ENCODE measurements at places on chromosomes 5 and 9.

DNA sequence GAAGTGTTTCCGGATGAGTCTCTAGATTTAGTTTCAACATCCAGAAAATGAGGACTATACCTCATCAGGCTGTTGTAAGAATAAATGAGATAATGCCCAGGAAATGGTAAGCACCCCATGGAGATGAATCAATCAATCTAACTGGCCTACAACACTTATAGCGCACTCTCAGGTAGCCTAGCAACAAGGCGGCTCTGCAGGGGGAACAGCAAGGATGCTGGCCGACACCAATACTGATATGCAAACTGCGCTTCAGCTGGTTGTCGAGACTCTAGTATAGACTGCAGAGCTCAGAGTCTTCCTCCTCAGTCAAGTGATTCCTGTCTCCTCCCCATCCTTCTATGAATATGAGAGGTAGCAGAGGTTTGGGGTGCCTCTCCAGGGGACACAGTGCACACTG, 218.8 kb upstream of the WWC1 start:
- no peak for DNase-seq

DNA sequence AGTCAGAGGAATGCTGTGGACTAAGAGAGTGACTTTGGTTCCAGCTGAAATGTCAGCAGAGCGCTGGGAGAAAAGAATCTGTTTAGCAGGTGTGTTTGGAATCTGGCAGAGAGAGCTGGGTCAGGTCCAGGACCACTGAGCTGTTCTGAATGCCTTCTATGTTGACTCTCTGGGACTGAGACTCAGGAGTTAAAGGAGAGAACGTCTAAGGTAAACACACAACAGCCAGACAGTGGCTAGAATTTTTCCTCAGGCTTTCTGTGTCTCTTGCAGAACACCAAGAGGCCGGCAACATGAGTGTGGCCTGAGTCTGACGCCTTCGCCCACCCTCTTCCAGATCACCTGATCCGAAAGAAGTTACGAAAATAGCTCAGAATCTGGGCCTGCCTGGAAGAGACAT, 107.2 kb upstream of the ZNF462 start:
- no peak for DNase-seq

DNA sequence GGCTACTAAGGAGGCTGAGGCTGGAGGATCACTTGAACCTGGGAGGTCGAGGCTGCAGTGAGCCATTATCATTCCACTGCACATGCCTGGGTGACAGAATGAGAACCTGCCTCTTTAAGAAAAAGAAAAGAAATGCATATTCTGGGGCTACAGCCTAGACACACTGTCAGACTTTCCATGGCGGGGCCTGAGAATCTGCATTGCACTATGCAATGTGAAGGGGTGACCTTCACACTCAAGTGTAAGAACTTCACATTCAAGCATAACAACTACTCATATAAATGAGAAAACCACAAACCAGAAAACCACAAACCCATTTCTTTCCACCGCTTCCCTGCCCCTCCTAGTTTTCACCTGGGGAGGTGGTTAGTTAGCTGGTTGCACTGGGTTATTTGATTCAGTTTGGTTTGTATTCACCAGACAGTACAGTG, 18.0 kb upstream of the FBP2 start:
- no peak for DNase-seq

DNA sequence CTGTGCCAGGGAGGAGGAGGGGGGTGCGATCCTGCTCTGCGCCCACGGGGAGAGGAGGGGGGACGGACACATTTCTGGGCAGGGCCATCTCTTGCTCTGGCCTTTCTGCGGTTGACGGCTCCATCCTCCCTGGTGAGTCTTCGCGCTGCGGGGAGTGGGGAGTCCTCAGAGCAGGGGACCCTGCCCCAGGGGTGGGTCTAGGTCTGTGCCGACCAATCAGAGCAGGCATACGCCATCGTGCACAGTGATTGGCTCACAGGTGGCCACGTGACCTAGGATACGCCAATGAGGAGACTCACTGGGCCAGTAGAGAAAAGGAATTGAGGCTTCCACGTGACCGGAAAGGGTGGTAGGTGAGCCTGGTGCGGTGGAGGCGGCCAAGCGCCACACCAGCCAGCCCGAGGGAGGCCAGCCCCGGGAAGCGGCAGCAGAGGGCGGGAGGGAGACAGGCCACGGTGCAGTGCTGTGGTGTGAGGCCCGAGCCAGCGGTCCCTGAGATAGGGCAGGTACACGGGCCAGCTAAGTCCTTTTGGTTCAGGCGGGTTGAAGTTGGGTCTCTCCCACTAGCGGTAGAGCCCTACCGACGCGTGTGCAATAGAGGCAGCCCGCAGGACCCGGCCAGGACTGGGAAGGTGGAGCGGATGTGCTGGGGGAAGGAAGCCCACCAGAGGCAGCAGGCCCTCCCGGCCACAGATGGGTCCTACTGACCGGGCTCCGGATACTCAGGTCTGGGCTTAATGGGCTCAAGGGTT, 65.2 kb upstream of the RNF130 start:
- peak; percentile 9 for DNase-seq

- DNase-seq = no peak
Observed at GRCh38 chr5:142969186-142969585, 199.0 kb downstream of the ARHGAP26 start.

- DNase-seq = no peak
Observed at GRCh38 chr9:136665704-136666371, 3.1 kb downstream of the EGFL7 start.

DNA sequence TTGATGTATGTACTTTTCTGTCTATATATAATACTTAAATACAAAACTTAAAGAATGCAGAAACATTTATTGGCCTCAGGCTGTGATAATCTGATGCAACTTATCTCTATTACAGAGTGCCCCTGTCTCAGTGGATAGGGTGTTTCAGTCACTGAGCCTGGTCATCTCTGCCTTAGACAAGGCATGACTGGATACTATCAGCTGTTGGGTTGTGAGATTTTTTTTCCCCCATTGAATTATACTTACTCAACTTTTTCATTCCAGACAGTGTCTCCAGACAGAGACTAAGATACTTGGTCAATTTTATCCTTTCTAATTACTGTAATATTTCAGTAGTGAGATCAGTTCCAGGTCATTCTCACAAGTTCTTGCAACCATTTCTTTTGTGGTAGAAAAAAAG, 26.7 kb downstream of the XRCC4 start:
- no peak for DNase-seq

- no peak for DNase-seq
Observed at GRCh38 chr9:116713271-116713670, 26.2 kb downstream of the TRIM32 start.

GRCh38 chr5:138962614-138963370, 87.7 kb upstream of the LRRTM2 start:
- DNase-seq = no peak

- DNase-seq = no peak
Observed at GRCh38 chr5:137414112-137414755, 84.9 kb downstream of the SPOCK1 start.

DNA sequence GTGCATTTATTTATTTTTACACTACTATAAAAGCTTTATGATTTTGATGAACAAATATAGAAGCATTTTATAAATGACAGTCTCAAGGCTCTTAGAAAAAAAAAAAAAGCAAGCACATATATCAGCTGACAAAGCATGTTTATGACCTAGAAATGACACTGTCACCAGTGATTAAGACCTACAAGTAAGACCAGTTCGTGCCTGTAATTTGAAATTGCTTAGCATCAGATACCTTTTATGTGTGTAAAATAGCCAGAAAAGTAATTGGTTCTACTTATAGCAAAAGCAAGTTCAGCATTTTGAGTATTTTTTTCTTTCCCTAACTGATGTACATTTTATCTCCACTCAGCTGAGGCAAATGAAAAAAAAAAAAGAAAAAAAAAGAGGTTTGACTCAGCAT, 808.4 kb downstream of the CDH18 start:
- DNase-seq = no peak

DNA sequence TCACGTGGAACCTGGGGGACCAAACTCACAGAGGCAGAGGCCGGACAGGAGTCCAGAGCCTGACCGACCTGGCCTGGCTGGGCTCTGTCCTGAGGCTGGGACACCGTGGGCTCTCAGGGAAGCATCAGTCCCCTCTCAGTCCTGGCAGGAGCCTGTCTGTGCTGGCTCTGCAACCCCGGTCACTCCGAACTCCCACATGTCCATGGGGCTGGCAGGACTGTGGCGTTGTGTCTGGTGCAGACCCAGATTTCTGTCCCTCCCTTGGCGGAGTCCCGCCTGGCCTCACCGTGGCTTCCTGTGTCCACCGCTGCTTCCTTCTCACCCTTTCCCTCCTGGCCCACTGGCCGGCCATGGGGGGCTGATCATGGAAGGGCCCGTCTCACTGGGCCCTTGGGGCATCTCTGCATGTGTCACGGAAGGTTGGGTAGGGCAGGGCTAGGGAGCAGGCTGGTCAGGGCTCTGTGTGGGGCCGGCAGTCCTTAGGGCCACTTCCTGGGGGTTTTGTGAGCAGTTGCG, 68.8 kb downstream of the RXRA start:
- no peak for DNase-seq

DNA sequence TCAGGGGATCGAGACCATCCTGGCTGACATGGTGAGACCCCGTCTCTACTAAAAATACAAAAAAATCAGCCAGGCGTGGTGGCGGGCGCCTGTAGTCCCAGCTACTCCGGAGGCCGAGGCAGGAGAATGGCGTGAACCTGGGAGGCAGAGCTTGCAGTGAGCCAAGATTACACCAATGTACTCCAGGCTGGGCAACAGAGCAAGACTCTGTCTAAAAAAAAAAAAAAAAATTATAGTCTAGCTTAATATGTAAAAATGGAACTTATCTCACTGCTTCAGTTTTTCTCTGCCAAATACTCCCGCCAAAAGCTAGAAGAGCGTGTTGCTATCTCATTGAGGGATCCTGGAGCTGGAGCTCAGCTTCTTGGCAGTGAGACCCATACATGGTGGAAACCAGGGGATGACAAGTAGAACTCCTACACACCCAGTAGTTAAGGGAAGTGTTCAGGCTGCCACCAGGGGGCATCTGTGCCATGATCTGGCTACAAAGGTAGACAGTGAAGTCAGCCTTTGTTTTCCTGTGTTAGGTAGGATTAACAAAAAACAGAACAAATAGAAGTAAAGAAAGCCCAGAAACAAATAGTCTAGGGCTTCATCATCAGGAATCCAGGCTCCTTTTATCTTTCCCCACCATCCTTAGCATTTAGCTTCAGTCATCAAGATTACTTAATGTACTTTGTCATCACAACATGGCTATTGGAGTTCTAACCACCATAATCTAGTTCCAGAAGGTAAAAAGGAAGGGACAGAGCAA, 33.6 kb upstream of the GLIPR2 start:
- DNase-seq = peak; percentile 88

- no peak for DNase-seq
Observed at GRCh38 chr5:78103232-78103918, 191.1 kb downstream of the AP3B1 start.

- DNase-seq = no peak
Observed at GRCh38 chr5:72013766-72014624, 93.3 kb upstream of the MAP1B start.

DNA sequence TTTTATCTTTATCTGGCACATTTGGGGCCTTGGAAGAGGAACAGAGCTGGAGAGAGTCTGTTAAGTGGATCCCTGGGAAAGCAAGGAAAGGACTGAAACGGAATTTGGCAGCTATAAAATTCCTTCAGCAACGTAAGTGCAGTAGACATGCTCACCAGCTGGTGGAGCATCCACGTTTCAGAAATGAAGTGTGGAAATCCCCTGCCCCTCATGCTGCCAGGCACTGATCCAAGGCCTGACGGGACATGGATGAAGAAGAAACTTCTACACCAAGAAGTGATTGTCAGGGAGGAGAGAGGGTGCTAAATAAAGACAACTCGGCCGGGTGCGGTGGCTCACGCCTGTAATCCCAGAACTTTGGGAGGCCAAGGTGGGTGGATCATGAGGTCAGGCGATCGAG, 209.3 kb downstream of the ROR2 start:
- DNase-seq = no peak

- peak; percentile 94 for DNase-seq
Observed at GRCh38 chr5:163437309-163438182, at the start of gene CCNG1. Gene CCNG1, plus strand, starts transcription at chr5:163437595. Its CDS starts 1,662 bp downstream, at chr5:163439257.

- DNase-seq = no peak
Observed at GRCh38 chr5:142860270-142860669, 90.1 kb downstream of the ARHGAP26 start.

DNA sequence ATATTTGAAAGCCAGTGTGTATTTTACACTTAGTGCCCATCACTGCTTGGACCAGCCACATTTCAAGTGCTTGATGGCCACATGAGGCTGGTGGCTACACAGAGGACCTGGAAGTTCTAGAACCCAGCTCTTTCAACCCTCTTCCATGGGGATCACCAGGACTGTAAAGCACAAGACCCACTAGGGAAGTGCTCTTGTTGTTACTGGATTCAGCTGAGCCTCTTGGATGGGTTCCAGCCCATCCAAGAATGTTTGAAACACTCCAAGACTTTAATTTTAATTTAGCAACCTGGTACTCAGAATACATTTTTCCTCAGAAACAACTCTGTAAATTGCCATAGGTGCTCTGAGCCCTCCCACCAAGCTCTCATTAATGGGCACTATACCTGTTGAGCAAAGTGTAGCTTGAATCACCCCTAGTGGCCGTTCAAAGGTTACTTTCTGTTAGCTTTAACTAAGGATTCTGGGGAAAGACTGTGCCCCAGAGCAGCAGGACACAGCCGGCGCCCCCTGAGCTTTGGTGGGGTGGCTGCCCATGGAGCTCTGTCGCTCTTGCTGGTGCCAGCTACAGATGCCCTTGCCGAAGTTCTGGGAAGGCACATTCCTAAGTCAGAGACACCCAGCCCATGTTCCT, 212.4 kb downstream of the HSD17B3 start:
- DNase-seq = no peak

GRCh38 chr5:80082731-80083100, 47.6 kb downstream of the THBS4 start:
- peak; percentile 48 for DNase-seq

- DNase-seq = no peak
Observed at GRCh38 chr9:110101531-110102161, 106.3 kb downstream of the C9orf152 start.

GRCh38 chr5:40557501-40557900, 122.2 kb upstream of the PTGER4 start:
- DNase-seq = no peak

DNA sequence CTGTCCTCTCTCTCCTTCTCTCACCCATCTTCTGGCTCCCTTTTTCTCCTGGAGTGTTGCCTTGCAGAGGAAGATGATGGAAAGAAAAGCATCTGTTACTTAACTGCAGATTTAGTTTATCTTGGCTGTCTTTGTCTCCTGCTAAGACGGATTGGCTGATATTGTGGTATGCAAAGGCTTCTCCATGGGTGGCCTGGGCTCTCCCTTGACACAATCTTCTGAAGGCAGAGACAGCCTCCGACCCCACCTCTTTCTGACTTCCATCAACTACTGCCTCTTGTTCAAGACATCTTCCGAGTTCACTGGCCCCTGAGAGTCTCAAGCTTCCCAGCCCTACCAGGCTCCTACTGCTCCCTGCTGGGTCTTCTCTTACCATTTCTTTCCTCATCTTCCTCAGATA, 403.7 kb downstream of the LRRC70 start:
- no peak for DNase-seq

DNA sequence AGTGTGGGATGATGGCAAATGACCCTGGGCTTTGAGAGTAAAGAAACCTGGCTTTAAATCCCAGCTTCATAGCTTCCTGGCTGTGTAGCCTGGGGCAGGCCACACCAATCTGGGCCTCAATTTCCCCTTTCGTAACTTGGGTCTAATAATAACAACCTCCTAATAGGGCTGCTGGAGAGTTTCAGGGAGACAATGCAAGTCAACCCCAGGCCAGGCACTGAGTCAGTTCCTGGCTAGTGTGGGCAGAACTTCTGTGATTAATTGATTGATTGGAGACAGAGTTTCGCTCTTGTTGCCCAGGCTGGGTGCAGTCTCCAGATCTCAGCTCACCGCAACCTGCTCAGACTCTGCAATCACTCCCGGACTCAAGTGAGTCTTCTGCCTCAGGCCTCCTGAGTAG, 3.3 kb upstream of the SH2D3C start:
- DNase-seq = no peak

Measured in CD4-positive, alpha-beta T cell treated with Interleukin-4 for 1 hour (primary cell).